ENCODE measurements at places on chromosomes 4 and X.
A peak's percentile ranks its signal among the peaks of the same experiment; 100 is the strongest.

- DNase-seq = no peak
Measured at GRCh38 chr4:972651-973424, 531 bp downstream of the DGKQ start.

- DNase-seq = peak; percentile 90
Measured at GRCh38 chrX:3697701-3698279, 15.7 kb downstream of the PRKX start.

- no peak for DNase-seq
Measured at GRCh38 chr4:64857815-64858214, 448.6 kb upstream of the TECRL start.

DNA sequence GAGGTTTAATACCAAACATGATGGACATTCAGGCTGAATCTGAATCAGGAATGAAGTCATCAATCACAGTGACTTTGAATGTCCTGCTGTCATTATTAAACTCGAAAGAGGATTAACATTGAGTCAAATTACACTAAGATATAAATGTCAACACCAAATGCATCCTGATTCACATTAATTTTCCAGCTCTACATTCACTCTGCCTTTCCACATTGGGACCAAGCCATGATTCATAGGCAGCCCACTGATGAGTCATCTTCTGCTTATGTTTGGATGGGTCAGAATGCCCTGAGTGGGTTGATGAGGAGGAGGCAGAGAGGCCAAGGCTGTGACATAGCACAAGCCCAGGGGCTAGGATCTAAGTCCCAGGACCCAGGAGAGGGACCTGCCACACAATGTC is 247.6 kb upstream of the RPS6KA3 start:
- no peak for DNase-seq

- DNase-seq = peak; percentile 48
Measured at GRCh38 chrX:116749943-116750342, 287.2 kb upstream of the CT83 start.

DNA sequence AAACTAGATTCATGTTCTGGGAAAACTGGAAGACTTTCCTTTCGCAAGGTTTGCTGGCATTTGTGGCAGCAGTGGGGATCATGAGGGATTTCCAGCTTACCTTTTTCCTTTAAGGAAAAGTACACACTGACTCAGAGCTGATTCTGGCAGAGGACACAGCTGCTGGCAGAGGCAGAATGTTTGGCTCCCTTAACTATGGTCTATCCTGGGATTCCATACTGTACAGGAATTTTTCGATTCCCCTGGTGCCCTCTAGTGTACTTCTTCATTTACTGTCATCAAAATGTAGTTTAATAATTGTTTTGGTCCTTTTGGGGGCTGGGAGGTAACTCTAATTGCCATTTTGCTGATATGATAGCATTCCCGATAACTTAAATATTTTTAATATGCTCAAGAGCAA is 152.7 kb downstream of the GABRG1 start:
- DNase-seq = no peak

DNA sequence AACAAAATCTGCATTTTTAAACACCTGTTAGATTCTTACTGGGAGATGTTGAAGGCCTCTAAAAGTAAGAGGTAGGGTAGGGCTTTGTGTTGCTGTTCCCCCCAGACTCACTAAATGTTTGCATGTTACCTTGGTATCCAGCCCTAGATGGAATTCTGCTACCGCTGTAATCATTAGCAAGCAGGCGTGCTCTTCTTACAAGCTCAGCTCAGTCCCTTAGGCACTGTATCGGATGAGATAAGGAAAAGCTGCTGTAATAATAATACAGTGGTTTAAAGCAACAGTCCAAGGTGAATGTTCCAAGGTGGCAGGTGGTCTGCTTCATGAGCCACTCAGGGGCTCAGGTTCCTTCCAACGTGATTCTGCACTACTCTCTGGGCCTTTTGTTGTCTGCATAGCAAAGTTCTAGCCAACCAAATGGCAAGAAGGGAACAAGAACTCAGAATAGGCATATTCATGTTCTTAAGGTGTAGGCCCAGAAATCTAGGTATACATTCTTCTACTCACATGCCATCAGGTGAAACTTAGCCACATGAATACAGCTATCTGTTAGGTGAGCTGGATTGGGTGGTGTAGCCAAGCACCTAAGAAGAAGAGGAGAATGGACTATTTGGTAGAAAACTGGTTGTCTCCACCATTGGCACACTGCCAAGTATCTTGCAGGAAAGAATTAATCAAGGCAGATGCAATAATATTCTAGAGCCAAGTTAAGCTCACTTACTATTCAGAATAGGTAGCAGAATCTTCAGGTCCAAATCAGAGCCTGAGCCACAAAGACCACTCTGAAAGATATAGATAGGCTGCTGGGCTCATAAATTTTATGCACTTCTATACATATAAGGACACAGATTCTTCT is 46.0 kb downstream of the COQ2 start:
- no peak for DNase-seq

- no peak for DNase-seq
Measured at GRCh38 chr4:170009291-170009690, 16.9 kb downstream of the MFAP3L start.

GRCh38 chr4:978957-979701 is 5.8 kb upstream of the DGKQ start:
- no peak for DNase-seq

- DNase-seq = peak; percentile 78
Measured at GRCh38 chr4:118888666-118889311, at the start of gene SYNPO2. Gene SYNPO2 (plus strand): TSS chr4:118888854. CDS start chr4:118889037, 183 bp downstream.

DNA sequence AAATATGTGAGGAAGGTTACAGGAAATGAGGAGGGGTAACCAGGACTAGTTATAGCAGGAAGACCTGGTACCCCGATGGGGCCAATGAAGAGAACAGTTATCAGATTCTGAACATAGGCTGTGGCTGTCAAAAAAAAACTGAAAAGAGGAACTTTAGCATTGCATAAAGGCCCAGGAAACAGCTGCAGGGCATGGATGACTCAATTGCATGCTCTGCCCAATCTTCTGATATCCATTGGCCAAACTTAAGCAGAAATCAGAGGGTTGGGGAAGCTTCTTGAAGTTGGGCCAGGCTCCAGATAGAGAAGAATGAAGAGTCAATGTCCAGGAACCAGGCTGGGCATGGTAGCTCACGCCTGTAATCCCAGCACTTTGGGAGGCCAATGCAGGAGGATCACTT is 1222.4 kb upstream of the PRKX start:
- DNase-seq = no peak

- no peak for DNase-seq
Measured at GRCh38 chrX:106613277-106613676, 1.5 kb downstream of the RADX start.

DNA sequence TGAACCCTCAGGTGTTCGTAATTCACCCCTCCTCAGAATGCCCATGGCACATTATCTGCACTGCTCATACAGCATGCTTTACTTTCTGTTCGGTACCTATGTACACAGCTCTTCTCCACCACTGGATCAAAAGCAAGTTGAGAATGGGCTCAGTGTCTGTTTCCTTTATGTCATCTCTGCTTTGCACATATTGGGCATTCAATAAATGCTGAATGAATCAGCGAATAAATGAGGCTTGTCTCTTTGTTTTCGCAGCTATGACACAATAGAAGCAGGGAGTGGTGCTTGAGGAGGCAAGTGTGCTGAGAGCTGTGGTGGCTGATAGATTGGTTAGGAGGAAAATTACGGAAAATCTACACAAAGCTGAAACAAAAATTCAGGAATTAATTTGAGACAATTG is 109.1 kb upstream of the VMA21 start:
- DNase-seq = no peak

- DNase-seq = no peak
Measured at GRCh38 chrX:11525685-11526084, 140.0 kb downstream of the ARHGAP6 start.

DNA sequence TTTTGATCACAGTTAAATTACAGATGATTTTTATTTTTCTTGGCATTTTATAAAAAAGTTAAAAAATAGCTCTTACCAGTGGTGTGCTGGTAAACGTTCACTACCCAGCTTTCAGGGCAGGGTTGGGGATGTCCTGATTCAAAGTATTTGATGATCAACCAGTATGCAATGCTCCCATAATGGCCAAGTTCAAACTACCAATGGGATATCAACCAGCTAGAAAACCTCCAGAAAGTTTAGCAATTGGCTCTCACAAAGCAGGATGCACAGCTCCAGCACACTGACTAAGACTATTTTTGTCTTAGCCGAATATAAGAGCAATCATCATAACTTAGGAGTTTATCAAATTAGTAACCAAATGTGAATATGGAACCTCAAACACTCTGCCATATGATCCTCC is 108.0 kb upstream of the PDE5A start:
- no peak for DNase-seq

GRCh38 chrX:103774070-103774642 is 2.5 kb upstream of the PLP1 start:
- peak; percentile 41 for DNase-seq

GRCh38 chr4:52658641-52659000 is 480 bp downstream of the USP46 start:
- no peak for DNase-seq

- DNase-seq = peak; percentile 49
Measured at GRCh38 chr4:165328101-165328425, 594 bp downstream of the MSMO1 start.

- peak; percentile 93 for DNase-seq
Measured at GRCh38 chrX:154396973-154397887, 947 bp upstream of the RPL10 start.

DNA sequence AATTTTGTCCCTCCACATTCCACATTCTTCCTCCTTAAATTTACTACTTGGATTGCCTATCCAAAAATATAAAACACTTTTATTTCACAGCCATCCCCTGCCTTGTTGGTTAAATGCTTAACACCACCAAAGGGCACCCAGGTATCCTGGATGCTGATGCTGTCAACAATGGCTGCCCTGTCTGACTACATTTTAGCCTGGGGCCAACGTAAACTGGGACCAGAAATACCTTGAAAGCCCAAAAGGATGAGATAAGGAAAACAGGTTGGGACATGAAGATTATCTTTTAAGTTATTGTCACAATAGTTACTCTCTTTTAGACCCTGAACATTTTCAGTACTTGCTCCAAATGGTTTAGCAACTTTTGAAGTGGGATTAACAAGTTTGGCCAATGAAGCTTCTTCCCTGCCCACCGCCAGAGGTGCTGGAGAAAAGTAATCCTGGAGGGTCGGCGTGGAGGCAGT is 775 bp upstream of the YIPF6 start:
- no peak for DNase-seq

GRCh38 chr4:96844858-96845490 is 1005.1 kb downstream of the PDHA2 start:
- DNase-seq = no peak

GRCh38 chr4:155522201-155522600 is 144.4 kb upstream of the GUCY1A1 start:
- DNase-seq = no peak

Measured in NCI-H526 (cell line).